ENCODE measurements at places on chromosomes 3 and 15.

DNA sequence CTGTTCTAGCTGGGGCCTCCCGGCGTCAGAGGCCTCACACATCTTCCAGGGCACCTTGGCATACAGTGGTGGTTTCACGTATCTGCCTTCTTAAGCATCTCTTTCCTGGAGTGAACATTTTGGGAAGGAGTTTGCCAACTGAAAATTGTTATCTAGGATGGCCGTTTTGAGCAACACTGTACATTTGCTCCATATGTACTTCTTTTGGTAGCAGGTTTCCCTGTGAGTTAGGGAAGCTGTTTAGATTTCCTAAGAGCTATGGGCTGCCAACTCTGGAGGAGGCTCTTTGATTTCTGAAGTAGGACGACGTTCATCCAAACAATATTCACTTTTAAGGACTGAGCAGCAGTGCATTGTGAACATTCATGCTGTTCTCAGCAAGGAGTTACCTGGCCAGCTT lies 665.9 kb downstream of the SQOR start:
- no peak for DNase-seq

- no peak for DNase-seq
Measured at GRCh38 chr15:65343374-65343981, 34.3 kb downstream of the IGDCC3 start.

- DNase-seq = no peak
Measured at GRCh38 chr3:137330246-137330645, 372.5 kb downstream of the IL20RB start.

DNA sequence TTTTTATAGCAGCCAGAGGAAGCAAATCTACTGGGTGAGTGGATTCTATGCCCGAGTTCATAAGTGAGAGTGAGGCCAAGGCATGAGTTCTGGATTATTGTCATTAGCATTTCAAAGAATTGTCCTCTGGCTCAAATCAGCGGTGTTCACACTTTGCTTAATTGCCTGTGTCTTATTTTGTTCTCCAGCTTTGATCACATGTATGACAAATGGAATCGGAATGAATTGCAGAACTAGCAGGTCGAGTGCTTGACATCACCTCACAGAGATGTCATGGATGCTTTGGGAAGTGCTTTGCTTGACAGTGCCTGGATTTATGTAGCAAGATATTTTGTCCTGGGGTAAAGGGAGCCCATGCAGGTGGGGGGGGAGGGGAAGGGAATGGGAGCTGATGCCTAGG lies 68.0 kb downstream of the SH3GL3 start:
- no peak for DNase-seq

GRCh38 chr3:197896421-197896820 lies 53.6 kb upstream of the RPL35A start:
- DNase-seq = no peak

- DNase-seq = no peak
Measured at GRCh38 chr15:92968926-92969651, 69.0 kb downstream of the CHD2 start.

- no peak for DNase-seq
Measured at GRCh38 chr3:69329892-69330291, 56.0 kb downstream of the FRMD4B start.

- DNase-seq = no peak
Measured at GRCh38 chr15:99992611-99993231, 259.5 kb upstream of the LYSMD4 start.

GRCh38 chr3:135853981-135854380 lies 111.5 kb upstream of the PPP2R3A start:
- DNase-seq = no peak

DNA sequence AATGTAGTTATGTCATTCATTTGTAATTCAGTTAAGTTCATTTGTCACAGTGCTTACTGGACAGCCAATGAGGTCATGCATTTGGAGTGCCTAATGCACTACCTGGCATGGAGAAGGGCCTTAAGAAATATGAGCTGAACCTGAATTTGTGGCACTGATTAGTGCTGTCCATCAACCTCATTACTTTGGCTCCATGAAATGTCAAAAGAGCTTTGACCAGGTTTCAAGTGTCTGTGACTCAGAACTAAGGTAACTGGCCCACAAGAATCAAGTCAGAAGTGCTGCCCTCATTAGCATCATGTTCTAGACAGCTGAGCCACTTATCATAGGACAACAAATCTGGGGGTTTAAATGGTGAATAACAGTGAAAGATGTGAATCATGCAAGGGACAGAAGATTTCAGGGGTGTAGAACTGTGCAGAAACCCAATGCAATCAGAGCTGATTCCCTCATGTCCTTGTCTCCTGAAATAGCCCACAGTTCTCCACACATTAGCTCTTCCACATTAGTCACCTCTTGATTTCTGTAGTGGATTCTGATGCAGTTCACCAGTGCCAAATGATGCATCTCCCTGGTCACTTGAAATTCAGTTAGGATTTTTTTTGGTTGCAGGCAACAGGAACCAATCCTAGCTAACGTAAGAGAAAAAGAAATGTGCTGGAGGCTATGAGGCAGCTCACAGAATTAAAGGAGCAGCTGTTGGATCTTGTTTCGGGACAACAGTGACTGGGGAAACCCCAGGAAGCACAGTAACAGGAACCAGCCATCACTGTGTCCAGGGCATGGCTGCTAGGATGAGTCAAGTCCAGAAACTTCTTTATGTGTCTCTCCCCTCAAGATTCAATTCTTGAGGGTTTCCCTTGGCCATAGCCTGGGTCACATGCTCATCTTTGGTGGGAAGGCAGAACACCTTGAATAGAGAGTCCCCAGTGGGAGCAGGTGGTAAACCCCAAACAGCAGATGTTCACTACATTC lies 38.7 kb downstream of the CHST2 start:
- no peak for DNase-seq

DNA sequence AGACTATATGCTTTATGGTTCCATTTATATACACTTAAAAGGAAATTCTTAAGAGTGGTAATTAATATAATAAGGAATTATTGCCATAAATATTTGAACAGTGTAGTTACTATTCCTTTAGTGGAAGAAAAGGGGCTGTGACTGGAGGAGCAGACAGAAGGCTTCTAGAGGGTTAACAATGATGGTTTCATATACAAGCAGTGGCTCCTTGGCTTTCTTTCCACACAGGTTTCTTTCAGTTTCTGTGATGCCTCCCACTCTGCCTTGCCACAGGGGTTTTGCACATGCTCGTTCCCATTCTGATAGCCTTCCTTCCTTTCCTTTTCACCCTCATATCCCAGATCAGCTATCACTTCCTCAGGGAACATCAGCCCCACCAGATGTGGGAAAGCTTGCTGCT lies 108.8 kb upstream of the LYSMD4 start:
- no peak for DNase-seq

DNA sequence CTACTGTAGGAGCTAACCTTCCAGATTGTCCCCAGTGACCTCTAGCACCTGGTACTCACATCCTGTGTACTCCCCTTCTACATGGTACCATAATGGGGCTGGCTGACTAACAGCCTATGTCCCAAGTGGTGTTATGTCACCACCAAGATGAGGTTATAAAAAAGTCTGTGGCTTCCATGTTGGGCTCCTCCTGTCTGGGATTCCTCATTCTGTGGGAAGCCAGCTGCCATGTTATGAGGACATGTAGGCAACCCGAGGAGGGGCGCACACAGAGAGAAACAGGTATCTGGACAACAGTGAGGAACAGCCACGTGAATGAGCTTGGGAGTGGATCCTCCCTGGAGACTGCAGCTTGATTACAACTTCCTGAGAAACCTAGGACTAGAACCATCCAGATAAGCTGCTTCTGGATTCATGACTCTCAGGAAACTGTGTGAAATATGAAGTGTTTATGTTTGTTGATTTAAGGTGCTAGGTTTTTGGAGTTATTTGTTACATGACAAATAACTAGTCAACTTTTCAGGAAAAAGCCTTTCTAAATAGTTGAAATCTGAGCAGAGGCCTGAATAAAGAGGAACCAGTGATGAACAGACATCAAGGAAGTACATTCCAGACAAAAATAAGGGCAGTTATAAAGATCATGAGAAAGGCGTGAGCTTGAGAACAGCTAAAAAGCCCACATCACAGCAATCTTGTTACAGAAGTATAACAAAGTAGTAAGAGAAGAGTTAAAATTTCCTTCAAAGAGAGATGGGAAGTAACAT lies 21.7 kb downstream of the GOLIM4 start:
- no peak for DNase-seq

DNA sequence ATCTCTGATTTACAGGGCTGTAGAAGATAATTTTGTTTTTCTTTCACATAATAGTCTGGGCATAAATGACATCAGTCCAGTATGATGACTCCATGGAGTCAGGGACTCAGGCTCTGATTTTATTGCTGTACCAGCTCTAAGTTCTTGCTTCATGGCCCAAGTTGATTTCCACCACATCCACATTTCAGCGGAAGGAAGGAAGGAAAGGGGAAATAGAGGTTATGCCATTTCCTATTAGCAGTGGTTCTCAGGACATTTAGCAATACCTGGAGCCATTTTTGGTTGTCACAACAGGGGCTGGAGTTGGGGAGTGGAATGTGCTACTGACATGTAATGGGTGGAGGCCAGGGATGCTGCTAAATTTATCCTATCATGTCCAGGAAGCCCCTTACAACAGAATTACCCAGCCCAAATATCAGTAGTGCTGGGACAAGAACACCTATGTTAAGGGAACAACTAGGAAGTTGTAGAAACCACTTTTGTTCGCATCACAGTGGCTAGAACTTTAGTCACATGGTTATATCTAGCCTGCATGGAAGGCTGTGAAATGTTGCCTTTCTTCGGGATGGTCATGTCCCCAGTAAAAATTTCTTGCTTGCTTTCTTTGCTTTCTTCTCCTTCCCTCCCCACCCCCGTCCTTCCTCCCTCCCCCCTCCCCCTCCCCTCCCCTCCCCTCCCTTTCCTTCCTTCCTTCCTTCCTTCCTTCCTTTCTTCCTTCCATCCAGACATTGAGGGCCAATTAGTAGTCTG lies 42.1 kb downstream of the OXSR1 start:
- DNase-seq = no peak

DNA sequence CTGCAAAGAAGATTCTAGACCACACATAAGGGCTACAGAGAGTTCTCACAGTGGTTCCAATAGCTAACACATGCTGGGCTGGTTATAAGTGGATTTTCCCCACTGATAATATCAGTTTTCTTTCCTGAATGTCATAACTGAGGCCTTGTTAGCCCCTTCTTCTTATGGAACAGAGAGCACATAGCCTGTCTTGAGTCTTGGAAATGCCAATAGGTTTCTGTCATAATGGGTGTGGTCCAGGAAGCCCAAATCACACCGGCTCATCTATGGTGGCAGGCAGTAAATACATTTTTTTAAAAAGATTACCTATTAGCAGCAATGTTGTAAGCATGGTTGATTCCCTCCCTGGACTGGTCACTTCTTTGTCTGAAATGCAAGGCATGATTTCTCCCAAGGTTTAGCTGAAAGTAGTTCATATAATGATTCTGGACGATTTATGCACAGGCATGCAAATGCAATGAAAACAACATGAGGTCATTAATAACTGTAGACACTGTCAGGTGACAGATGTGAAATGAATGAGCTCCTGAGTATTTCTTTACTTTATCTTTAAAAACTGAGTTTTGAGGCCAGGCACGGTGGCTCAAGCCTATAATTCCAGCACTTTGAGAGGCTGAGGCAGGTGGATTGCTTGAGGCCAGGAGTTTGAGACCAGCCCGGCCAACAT lies 67.2 kb upstream of the ATP2C1 start:
- no peak for DNase-seq

GRCh38 chr3:186340204-186340603 lies 21.8 kb downstream of the DGKG start:
- DNase-seq = no peak

DNA sequence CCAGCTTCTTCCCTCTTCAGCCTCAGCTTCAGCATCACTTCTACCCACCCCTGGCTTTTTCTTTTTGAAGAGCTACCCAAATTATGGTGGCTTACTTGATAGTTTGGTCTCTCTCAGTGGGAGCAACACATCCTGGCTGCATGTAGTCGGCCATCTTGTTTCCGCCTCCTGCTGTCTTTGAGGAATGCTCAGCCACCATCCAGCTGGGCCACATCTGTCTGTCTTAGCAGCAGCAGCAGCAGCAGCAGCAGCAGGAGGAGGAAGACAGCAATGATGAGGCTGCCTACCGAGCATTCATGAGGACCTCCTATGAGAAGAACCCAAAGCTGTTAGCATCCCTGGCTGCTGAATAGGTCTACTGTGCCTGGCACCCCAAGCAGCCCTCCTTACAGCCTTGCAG lies 19.7 kb downstream of the IL16 start:
- no peak for DNase-seq

DNA sequence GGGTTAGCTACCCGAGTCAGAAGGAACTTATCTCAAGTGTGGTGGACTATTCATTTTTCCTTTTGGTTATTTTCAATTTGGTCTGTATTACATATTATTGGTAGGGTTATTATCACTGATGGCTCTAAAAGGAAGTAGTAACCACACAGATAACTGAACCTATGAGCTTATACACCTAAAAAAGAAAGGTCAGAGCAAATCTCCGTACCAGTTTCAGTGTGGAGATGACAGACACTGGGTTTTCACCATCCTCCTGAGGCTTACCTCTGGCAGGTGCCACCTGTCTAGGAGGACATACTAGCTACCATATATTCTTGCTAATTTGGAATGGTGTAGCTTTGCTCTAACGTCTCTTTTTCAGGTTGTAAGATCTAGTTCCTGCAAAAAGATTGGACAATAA lies 10.2 kb downstream of the GAP43 start:
- DNase-seq = no peak

- no peak for DNase-seq
Measured at GRCh38 chr3:45528429-45528828, 66.1 kb upstream of the LIMD1 start.

- no peak for DNase-seq
Measured at GRCh38 chr15:68599560-68600071, 20.8 kb downstream of the CORO2B start.

GRCh38 chr3:120419797-120420196 lies 31.0 kb downstream of the FSTL1 start:
- DNase-seq = no peak

DNA sequence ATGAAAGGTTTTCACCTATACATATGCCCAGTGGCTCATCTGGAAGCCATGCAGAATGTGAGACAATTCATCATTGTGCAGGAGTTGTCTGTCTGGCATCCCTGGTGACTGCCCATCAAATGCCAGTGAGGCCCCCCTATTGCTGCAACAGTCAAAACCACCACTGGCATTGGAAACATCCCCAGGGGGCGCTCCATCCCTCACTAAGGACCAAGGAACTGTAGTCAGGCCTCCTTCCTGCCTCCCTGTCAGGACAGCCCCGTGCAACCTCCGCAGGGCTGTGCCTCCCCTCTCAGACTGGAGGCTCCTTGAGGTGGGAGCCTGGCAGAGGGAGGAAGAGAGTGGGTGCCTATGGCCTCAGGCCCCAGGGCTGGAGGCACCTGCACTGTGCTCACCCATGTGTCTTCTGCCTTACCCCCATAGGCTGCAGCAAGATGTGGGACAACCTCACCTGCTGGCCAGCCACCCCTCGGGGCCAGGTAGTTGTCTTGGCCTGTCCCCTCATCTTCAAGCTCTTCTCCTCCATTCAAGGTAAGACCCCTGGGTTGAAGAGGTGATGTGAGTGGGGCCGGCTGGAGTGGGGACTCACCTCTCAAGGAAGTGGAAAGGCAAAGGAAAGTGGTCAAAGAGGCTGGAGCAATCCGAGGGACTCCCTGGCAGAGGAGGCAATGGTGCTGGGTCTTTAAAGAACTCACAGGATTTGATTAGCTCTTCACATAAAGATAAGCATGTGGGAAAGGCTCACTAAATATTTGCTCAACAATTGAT lies 16.5 kb downstream of the VIPR1 start:
- no peak for DNase-seq

GRCh38 chr3:150323770-150324169 lies 84.3 kb upstream of the TSC22D2 start:
- DNase-seq = no peak

Measured in NCI-H1092 (cell line).